DMS 273 treated with DMSO at 0.1 percent for 48 hours (cell line): ENCODE measurements at places on chromosomes 3 and 15.

DNA sequence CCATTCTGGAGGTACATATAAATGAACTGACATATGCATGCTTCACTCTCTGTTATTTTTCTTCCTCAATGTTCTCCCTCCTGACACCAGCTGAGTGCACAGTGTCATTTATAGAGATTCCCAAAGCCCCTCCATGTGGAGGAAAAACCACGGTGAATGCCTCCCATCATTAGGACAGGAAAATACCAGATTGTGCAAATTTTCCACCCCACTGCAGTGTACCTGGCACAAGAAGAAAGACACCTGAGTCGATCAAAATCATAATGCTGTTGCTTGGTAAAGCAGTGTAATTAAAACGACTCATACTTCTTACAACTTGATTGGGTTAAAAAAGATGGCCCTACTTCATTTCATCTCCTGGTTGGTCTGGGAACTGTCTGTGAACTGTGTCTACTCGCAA lies 290.6 kb downstream of the IL5RA start:
- no peak for DNase-seq

DNA sequence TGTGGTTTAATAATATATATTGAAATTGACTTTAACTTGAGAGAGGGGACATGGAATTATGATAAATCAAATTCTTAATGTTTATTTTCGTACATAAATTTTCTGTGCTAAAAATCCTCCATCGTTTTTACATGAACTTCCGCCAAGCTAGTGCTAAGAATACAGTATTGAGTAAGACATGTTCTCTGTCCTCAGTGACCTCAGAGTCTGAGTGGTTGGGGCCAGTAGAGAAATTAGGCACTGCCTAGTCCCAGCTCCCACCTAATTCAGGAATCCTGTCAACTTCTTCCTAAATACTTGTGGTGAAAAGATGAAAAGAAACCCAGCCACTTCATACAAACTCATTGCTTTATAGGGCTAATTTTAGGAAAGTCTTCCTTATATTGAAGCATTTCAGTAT lies 110.3 kb downstream of the PPP2R3A start:
- no peak for DNase-seq

DNA sequence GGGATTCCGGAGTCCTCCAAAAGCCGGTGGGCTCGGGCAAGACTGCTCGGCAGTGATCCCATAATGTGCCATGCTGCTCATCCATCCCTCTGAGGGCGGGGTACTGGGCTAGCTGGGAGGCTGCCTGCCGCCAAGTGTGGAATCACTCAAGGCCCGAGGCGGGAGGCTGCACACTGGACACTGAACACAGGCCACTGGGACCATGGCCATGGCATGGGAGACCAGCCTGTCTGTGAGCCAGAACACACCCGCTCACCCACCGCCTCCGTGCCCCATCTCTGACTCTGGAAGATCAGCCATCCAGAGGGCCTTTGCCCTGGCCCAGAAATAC lies 1.4 kb downstream of the C3orf22 start:
- no peak for DNase-seq

DNA sequence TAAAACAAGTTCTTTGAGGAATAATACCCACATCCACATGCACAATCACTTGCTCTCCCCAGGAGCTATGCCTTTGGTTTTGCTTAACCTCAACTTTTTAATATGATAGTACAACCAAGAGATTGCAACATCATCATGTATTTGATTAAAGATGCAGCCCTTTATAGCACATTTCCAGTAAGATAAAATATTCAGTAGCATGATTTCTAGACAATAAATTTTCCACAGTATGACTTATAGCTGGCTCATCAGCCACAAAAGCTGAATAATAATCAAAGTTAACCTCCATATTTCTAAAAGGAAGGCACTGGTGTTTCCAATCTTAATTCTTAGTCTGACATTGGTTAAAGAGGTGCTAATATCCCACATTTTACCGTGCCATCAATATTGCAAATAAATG lies 622.5 kb downstream of the TBL1XR1 start:
- DNase-seq = no peak

DNA sequence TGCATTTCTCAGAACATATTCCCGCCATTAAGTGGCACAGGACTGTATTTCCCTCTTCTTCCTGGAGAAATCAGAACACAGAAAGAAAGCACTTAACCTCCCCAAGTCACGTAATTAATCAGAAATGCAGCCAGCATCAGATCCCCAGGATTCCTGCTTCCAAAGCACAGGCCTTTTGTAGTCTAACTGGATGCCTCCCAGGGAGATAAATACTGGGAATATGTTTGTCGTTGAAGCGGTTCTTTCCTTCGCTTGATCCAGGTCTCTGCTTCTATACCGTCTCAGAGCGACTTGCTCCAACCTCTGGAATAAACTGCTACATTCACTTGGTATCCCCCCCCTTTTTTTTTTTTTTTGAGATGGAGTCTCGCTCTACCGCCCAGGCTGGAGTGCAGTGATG lies 198.6 kb downstream of the KBTBD8 start:
- no peak for DNase-seq

- DNase-seq = no peak
These were observed 4.4 kb upstream of the CHAC1 start for GRCh38 chr15:40948706-40949473.

GRCh38 chr3:133833880-133834620 lies 28.4 kb downstream of the SRPRB start:
- DNase-seq = no peak

DNA sequence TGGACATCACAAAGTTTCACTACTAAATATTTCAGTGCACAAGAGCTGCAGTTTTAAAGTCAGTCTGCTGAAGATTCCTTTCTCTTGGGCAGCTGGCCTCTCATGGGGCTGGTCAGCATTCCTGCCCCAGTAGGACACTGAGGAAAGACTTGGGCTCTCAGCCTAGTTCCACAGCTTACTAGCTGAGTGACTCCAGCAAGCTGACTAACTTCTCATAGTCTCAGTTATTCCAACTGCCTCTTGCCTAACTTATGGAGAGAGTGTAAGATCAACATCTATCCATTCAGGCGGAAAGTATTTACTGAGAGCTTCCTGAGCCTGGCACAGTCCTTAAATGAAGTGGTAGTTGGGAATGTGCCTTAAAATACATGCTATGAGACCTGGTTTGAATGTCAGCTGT lies 27.0 kb downstream of the TM4SF4 start:
- DNase-seq = no peak

DNA sequence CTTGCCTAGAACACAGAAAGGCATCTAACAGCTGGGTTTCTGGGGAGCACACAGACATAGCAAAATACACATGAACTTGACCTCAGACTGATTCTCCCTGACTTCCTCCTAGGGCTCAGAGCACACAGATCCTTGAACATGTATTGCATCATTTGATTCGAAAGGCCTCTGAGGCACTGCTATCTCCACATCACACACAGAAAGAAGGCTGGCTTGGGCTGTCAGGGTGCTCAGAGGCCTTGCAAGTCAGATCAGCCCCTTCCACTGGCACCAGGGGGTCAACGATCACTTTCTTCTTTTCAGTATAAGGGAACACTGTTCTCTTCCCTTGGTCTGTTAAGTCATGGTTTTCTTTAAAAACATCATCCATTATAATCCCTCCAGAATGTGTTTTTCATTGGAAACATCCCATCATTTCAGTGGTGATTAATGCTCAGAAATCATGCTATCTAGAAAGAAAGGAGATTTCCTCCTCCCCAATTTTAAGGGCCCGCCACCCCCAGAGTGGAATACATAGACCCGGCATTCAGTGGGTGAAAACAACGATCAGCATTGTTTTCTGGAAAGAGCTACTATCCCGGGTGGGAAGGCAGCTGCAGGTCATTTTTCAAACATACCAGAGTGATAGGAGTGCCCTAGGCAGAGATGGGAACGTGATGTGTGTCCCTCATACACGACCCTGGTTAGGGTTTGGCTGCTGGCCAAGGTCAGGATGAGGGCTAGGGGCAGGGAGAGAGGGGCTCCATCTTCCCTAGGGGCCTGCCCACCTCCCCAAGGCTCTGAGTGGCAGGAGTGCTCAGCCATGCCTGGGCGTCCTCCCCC lies 253.3 kb upstream of the LYSMD4 start:
- DNase-seq = no peak

DNA sequence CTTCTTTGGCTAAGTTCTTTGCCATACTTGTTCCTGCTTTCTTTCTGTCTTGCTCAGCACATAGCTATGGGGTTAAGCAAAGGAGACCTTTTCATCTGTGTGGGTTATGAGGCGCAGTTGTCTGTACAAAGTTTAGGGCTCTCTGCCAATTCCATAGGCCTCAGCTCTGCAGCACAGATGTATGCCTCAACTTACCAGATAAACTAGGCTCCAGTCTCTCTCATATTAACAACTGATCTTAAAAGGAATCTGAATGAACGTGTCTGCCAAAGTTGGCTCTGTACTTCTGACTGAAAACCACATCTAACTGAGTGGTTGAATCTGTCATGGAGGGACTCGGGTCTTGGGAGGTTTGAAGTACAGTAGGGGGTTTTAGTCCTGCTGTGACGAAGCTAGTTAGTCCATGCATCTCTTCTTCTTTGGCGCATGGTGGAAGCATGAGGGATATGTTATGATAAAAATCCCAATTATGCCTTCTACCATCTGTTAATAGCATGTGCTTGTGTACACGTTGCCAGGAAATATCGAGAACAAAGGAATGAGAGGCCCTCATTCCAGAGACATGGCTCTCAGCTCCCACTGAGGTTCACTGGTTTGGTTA lies 114.6 kb upstream of the TSC22D2 start:
- DNase-seq = no peak

GRCh38 chr15:89087161-89087829 lies 961 bp upstream of the ABHD2 start:
- DNase-seq = no peak

DNA sequence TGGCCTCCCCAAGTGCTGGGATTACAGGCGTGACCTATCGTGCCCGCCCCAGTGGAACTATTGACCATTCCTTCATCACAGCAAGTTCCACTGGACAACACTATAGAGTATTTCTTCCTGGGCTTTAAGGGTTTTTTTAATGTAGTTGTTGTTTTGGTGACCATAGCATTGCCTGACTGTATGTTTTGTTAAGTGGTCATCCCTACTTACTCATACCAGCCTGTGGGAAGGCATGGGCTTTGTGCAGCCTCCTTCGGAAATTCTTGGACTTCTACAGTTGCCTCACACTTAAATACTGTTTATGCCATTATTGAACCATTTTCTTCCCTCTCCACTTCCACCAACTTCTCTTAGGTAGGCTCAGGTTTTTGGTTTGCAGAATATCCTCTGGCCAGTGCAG lies 19.9 kb upstream of the ALPK3 start:
- DNase-seq = no peak

GRCh38 chr3:153835540-153835939 lies 285.6 kb upstream of the ARHGEF26 start:
- no peak for DNase-seq

- DNase-seq = no peak
These were observed 254.4 kb upstream of the GPR149 start for GRCh38 chr3:154684440-154684839.

DNA sequence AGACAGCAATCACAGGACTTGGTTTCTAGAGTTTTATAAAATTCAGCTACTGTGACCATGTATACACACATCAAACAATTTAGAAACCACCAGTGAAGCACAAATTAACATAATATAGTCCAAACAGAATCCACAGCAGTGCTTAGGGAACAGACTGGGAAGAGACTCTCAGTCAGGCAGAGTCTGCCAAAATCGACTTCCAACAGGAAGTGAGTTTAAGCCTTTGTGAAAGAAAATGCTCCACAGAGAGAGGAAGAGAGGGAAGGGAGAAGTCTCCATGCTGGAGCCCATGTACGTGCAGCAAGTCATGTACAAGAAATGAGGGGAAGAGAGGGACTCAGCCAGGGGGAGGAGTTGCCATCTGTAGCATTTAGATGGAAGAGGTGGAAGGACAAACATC lies 172.6 kb downstream of the IL5RA start:
- no peak for DNase-seq

DNA sequence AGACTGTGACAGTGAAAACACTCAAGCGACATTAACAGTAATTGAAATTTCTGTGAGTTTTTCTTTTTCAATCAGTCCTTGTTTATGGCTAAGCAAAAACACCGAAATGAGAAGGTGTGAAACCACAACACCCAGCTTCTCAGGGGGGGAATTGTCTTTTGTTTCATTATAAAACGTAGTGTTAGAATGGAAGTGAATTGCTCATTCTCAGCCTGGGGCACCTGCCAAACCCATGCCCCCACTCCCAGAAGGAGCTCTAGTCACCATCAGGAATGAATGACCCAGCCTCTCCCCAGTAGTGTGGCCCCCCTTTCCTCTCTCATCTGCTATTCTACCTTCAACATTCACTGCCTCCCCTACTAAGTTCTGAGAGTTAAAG lies 185.8 kb upstream of the CFAP20DC start:
- no peak for DNase-seq
